Type B pancreatic cell (in vitro differentiated cells): ENCODE measurements at places on chromosomes 1 and 21. TPM values are rescaled to one million over a fixed set of nuclear protein-coding genes. Genes with fewer than 3 reads are reported as not detected.

- H3K4me3 ChIP-seq = no peak overlapping the region
- peaks cover 6% of the 10 kb centered on the region for H3K27me3 ChIP-seq
- H3K36me3 ChIP-seq = no peaks in the 10 kb centered on the region
- no peak overlapping the region for H3K27ac ChIP-seq
- peaks cover 37% of the 10 kb centered on the region for H3K4me1 ChIP-seq
- no peak for DNase-seq
These were observed 54.7 kb downstream of the STUM start for GRCh38 chr1:226603022-226603857.

GRCh38 chr1:89894210-89895201, 73.7 kb downstream of the LRRC8D start:
- H3K27ac ChIP-seq = no peak overlapping the region
- no peak for DNase-seq
- H3K27me3 ChIP-seq = no peaks in the 10 kb centered on the region
- no peak overlapping the region for H3K4me3 ChIP-seq
- H3K36me3 ChIP-seq = peaks cover 25% of the 10 kb centered on the region

DNA sequence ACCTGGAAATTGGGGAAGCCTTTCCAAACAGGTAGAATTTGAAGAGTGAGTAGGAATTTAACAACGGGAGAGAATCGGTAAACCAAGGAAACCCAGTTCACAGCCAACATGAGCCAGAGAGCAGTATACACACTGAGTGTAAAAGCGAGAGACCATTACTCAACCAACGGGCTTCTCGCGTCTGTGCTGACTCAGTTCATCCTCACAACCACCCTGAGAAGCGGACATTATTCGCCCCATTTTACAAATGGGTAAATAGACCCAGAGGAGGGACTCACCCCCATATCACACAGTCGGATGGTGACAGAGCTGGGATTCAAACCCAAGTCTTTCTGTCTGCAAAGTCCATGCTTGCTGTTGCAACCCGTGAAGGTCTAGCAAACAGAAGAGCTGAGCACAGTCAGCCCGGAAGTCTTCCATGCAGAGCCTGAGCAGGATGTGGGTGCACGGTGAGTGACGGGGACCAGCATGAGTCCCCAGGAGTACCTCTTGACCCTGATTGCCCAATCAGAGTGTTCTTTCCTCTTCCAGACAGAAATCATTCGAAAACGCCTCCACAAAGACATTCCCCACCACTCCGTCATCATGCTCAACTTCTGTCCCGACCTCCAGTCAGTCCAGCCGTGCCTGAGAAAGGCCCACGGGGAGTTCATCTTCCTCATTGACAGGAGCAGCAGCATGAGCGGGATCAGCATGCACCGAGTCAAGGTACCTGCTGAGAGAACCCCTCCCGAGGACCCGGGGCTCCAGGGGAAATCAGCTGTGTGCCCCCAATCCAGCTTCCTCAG, 32.3 kb downstream of the VWA5B1 start:
- H3K27me3 ChIP-seq = peaks cover 61% of the 10 kb centered on the region
- peaks cover 20% of the 10 kb centered on the region for H3K4me1 ChIP-seq
- no peak overlapping the region for H3K4me3 ChIP-seq

- peaks cover 33% of the 10 kb centered on the region for H3K4me1 ChIP-seq
- H3K36me3 ChIP-seq = no peaks in the 10 kb centered on the region
- no peaks in the 10 kb centered on the region for H3K27me3 ChIP-seq
- H3K27ac ChIP-seq = peak overlapping the region; percentile 21
- no peak for DNase-seq
These were observed 28.2 kb upstream of the SYDE2 start for GRCh38 chr1:85228972-85229371.

GRCh38 chr1:89607156-89607555, 25.8 kb upstream of the LRRC8C start:
- no peaks in the 10 kb centered on the region for H3K36me3 ChIP-seq
- no peaks in the 10 kb centered on the region for H3K27me3 ChIP-seq
- no peak overlapping the region for H3K4me3 ChIP-seq
- DNase-seq = no peak

- peak overlapping the region; percentile 99 for H3K27ac ChIP-seq
- peak; percentile 89 for DNase-seq
- no peaks in the 10 kb centered on the region for H3K27me3 ChIP-seq
- peak overlapping the region; percentile 96 for H3K4me3 ChIP-seq
- H3K4me1 ChIP-seq = peaks cover 52% of the 10 kb centered on the region
These were observed 2.9 kb downstream of the LMO4 start for GRCh38 chr1:87331365-87332241.

GRCh38 chr1:246329900-246330299, 177.2 kb downstream of the SMYD3 start:
- no peak overlapping the region for H3K27ac ChIP-seq
- no peak overlapping the region for H3K4me3 ChIP-seq
- peaks cover 6% of the 10 kb centered on the region for H3K36me3 ChIP-seq

DNA sequence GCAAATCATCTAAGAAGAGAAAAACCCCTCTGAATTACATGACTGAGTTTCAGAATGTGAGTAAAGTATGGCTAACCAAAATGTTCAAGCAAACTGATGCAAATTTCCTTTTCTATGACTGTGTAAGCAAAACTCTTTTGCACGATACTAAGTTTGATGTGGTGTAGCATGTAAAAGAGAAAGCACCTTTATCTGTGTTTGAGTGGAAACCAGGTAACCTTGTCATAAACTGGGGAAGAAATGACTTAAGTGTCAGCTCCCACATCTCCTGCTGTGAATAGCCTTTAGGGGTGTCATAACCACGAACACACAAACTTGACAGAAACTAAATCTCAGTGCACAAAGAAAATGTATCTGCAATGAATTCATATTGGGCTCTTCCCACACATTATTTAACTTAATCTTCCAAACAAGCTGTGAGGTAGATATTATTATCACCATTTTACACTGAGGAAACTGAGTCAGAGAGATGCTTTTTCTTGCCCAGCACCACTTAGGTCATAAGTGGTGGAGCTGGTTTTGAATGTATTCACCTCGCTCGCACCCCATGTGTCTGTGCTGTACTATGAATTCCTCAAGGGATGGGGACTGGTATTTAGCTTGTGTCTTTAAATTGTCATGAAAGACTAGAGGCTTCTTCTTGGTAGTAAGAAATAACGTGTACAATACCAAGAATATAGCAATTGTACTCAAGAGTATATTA, 32.9 kb upstream of the IL12RB2 start:
- no peak overlapping the region for H3K4me3 ChIP-seq
- H3K36me3 ChIP-seq = no peaks in the 10 kb centered on the region
- DNase-seq = no peak
- H3K27ac ChIP-seq = no peak overlapping the region
- no peaks in the 10 kb centered on the region for H3K27me3 ChIP-seq

- peak overlapping the region; percentile 29 for H3K27ac ChIP-seq
- peak overlapping the region; percentile 31 for H3K4me3 ChIP-seq
- peaks cover 9% of the 10 kb centered on the region for H3K4me1 ChIP-seq
These were observed 25.7 kb upstream of the KCNN3 start for GRCh38 chr1:154895798-154896197.

Gene LCE3D
- not detected in 2 replicates for total RNA-seq

Gene RRP1
- total RNA-seq = 29.5 and 43.6 TPM in 2 replicates

Gene FOXO6
- total RNA-seq = 9.9 and 21.1 TPM in 2 replicates

Gene HCRTR1
- not detected in 2 replicates for total RNA-seq

Gene GNG12
- 17.9 and 23.2 TPM in 2 replicates for total RNA-seq
